ENCODE measurements at places on chromosomes 6 and 20. TPM values are rescaled to one million over a fixed set of nuclear protein-coding genes. Genes with fewer than 3 reads are reported as not detected.
A peak's percentile ranks its signal among the peaks of the same experiment; 100 is the strongest.

DNA sequence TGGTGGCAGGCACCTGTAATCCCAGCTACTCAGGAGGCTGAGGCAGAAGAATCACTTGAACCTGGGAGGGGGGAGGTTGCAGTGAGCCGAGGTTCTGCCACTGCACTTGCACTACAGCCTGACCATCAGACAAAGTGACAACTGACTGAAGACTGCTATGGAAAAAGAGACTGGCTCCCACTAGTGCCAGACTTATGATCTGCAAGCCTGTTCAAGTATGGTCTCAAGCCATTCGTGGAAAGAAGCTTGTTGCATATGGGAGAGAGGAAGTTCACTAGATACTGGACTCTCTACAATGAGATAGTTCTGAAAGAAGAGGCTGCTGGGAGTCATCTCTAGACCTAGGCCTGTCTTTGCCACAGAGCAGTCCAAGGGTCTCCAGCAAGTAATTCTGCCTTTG, 26.7 kb downstream of the MDN1 start:
- peak; percentile 18 for DNase-seq
- H3K4me3 ChIP-seq, result no peak overlapping the region
- H3K27ac ChIP-seq, result peak overlapping the region; percentile 44
- peaks cover 71% of the 10 kb centered on the region for H3K36me3 ChIP-seq
- no peaks in the 10 kb centered on the region for H3K27me3 ChIP-seq
- H3K4me1 ChIP-seq, result peaks cover 18% of the 10 kb centered on the region

DNA sequence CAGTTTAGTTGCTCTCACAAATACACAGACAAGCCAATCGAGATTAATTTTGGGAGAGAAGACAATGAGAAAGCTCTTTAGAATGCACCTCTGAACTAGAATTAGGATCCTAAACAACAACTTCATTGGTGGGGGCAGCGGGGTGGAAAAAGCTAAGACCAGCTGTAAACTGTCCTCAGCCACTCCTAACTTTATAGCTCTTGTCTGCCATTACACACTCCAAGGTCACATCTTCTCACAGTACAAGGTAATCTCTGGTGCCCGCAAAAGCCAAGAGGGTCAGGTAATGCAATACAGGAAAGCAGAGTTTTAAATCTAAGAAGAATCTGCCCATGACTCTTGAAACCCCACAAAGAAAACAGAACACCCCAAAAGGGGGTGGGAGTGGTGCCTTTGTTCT, 17.8 kb upstream of the IL22RA2 start:
- no peaks in the 10 kb centered on the region for H3K27me3 ChIP-seq
- H3K36me3 ChIP-seq, result peaks cover 1% of the 10 kb centered on the region
- H3K4me3 ChIP-seq, result no peak overlapping the region
- peaks cover 26% of the 10 kb centered on the region for H3K4me1 ChIP-seq

GRCh38 chr6:114195631-114196403, 147.0 kb downstream of the HS3ST5 start:
- H3K27ac ChIP-seq, result no peak overlapping the region
- no peak for DNase-seq
- H3K4me1 ChIP-seq, result no peaks in the 10 kb centered on the region
- no peaks in the 10 kb centered on the region for H3K27me3 ChIP-seq

DNA sequence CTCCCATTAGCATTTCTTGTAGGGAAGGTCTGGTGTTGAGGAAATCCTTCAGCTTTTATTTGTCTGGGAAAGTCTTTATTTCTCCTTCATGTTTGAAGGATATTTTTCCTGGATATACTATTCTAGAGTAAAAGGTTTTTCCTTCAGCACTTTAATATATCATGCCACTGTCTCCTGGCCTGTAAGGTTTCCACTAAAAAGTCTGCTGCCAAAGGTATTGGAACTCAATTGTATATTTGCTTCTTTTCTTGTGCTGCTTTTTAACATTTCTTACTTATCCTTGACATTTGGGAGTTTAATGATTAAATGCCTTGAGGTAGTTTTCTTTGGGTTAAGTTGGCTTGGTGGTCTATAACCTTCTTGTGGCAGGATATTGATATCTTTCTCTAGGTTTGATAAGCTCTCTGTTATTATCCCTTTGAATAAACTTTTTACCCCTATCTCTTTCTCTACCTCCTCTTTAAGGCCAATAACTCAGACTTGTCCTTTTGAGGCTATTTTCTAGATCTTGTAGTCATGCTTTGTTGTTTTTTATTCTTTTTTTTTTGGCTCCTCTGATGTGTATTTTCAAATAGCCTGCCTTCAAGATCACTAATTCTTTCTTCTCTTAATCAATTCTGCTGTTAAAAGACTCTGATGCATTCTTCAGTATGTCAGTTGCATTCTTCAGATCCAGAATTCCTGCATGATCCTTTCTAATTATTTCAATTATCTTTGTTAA, 225.0 kb upstream of the ZNF217 start:
- no peak overlapping the region for H3K4me3 ChIP-seq
- no peaks in the 10 kb centered on the region for H3K27me3 ChIP-seq
- no peak for DNase-seq
- no peak overlapping the region for H3K27ac ChIP-seq
- no peaks in the 10 kb centered on the region for H3K4me1 ChIP-seq

The SSTR4 gene
- not detected for polyA plus RNA-seq

DNA sequence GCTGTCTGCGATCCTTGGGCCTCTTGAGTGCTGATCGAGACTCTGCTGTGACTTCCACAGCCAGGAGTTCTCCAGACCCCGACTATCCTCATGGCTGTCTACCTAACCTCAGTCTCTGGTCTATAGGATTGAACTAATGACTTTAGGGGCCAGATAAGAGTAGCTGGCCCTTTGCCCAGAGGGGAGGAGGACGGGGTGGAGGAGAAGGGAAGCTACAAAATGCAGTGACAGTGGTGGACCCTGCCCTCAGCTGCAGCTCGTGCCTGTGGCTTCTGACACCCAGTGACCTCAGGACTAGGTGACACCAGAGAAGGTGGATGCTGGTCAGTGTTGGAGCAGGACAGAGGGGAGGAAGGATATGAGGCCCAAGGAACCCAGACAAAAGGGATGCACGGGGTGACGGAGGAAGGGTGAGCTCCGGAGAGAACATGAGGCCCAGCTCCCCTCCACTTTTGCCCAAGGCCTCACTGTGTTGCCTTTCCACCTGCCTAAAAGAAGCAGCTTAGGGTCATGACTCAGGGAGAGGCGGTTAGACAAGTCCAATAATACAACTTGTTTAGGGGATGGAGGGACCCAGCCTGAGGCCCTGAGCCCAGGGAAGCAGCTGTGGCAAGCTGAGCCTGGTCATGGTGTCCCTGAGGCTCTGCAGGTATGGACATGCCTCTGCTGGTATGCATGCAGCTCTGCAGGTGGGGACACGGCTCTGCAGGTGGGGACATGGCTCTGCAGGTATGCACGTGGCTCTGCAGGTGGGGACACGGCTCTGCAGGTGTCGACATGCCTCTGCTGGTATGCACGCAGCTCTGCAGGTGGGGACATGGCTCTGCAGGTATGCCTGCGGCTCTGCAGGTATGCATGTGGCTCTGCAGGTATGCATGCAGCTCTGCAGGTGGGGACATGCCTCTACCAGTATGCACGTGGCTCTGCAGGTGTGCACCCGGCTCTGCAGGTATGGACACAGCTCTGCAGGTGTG, 67.7 kb downstream of the SYNJ2 start:
- H3K4me3 ChIP-seq, result no peak overlapping the region
- no peak overlapping the region for H3K27ac ChIP-seq
- no peak for DNase-seq

DNA sequence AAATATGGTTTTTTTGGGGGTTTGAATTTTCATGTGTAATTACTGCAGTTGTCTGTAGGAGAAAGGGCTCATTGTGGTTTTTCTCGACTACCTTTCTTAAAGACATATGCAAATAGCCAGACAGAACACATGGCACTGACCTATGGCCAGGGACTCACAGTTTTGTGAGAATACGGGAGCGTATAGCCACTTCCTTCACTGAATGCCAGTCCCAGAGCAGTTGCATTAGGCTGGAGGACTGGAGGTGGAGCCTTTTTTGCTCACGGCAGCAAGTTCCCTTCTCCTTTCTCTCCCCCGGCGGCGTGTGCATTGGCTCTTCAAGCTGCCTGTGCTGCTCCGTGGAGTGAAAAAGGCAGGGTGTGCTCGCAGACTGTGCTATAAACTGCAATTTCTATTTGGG, 114.9 kb downstream of the AKAP7 start:
- H3K4me3 ChIP-seq, result peak overlapping the region; percentile 12
- no peak overlapping the region for H3K27ac ChIP-seq
- no peaks in the 10 kb centered on the region for H3K27me3 ChIP-seq
- H3K36me3 ChIP-seq, result no peaks in the 10 kb centered on the region

The POU5F1 gene
- 0.72 TPM for polyA plus RNA-seq

The NRN1 gene
- polyA plus RNA-seq, result 10.5 TPM

DNA sequence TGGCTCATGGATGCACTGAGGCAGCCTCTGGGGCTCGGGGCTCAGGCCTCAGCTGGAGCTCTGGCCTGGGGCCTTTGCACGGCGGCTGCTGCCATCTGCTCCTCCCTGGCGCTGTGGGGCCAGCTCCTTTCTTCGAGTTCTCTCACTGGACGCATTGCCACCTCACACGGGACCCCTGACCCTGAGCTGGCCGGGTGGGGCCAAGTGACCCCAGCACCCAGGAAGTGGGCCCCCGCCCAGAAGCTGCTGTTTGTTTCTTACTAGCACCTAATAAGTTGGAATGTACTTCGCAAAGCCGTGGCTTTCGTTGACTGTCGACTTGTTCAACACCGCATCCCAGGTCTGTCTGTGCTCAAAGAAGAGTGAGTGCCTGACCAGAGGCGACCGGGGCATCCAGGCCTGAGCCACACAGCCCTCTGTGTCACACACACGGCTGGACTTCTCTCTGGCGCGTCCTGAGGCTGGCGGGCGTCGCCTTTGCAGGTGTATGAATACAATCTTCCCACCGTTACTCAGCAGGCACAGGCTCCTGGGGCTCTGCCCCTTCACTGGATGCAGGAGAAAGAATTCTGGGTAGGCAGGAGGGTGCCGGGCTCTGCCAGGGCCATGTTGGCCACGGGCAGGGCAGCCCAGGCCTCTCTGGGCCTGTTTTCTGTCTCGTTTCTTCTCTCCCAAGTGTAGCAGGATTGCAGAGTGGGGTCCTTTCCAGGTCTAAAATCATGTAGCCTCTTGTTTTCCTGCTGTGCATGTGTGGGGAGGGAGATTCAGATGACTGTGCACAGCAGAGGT, 112.9 kb downstream of the DLL1 start:
- peaks cover 7% of the 10 kb centered on the region for H3K4me1 ChIP-seq
- no peak for DNase-seq
- H3K27me3 ChIP-seq, result no peaks in the 10 kb centered on the region
- H3K36me3 ChIP-seq, result no peaks in the 10 kb centered on the region
- no peak overlapping the region for H3K27ac ChIP-seq

GRCh38 chr6:117546674-117547073, 55.6 kb downstream of the GOPC start:
- peaks cover 35% of the 10 kb centered on the region for H3K36me3 ChIP-seq
- H3K27me3 ChIP-seq, result no peaks in the 10 kb centered on the region
- H3K4me1 ChIP-seq, result peaks cover 22% of the 10 kb centered on the region
- no peak overlapping the region for H3K27ac ChIP-seq

The TSBP1 gene
- polyA plus RNA-seq, result not detected

DNA sequence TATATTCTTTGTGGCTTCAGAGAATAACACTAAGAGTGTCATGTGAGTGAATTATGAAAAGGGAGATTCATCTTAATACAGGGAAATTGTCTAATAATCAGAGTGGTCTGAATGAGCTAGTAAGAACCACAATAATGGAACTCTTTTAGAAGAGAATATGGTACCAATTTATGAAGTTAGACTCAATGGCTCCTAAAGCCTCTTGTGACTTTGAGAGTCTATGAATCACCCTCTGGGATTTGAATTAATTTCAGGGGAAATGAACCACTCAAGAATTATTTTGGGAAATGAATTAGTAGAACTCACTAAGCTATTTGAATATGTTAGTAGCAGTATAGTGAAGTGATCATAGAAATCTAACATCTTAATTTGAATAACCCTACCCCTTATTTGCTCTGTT, 14.3 kb downstream of the PCMT1 start:
- DNase-seq, result no peak
- H3K36me3 ChIP-seq, result peaks cover 26% of the 10 kb centered on the region
- no peak overlapping the region for H3K27ac ChIP-seq
- no peak overlapping the region for H3K4me3 ChIP-seq
- H3K4me1 ChIP-seq, result no peaks in the 10 kb centered on the region

Measured in heart left ventricle (tissue), 16 donors.